ENCODE measurements at places on chromosomes 16 and 17.

DNA sequence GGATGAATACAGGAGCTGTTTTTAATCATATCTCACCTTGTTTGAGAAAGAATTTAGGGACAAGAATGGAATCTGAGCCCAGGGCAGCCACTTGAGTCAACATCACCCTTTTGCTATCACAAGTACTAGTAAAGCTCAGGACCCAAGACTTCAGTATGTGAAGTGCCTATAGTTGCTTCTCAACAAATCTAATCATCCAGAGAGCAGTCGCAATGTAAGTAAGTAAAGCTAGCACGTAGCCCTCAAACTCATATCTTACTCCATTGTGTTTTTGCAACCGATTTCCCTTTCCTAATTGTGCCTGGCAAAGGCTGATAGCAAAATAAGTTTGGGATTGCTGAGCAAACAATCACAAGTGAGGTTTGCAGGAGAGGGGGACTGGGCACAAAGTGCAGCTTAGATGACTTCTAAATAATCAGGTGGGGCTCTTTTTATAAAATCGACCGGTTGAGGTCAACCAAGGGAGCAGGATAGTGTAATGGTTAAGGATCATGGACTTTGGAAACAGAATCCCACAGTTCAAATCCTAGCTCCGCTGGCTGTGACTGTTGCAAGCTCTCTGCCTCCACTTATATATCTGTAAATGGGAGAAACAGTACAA lies 13.0 kb downstream of the TOB1 start:
- no peak for DNase-seq

- DNase-seq = no peak
Observed at GRCh38 chr16:70255574-70255973, 3.8 kb upstream of the EXOSC6 start.

DNA sequence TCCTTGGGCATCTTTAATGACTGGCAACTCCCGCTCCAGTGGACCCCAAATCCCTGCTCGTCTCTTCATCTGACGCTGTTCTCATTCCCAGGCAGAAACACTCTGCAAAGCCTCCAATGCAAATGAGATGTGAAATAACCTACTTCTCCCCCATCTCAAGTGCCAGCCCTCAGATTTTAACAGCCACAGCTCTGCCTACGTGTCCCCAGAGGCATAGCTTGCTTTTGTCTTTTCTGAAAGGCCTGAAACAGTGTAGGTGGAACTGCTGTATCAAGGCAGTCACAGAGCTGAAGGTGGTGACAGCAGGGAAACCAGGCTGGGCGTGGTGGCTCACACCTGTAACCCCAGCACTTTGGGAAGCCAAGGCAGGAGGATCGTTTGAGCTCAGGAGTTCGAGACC lies 14.7 kb downstream of the RPH3AL start:
- DNase-seq = no peak

- no peak for DNase-seq
Observed at GRCh38 chr17:79678091-79678735, 52.5 kb upstream of the ENPP7 start.

GRCh38 chr16:22077700-22078313 lies 14.5 kb upstream of the VWA3A start:
- DNase-seq = peak; percentile 66

GRCh38 chr16:81593481-81593880 lies 148.9 kb downstream of the CMIP start:
- no peak for DNase-seq

GRCh38 chr17:59367657-59368045 lies 36.2 kb downstream of the YPEL2 start:
- no peak for DNase-seq

GRCh38 chr16:75244844-75245758 lies 6.3 kb downstream of the BCAR1 start:
- no peak for DNase-seq

- DNase-seq = no peak
Observed at GRCh38 chr17:67525239-67526135, 148.4 kb downstream of the PITPNC1 start.

DNA sequence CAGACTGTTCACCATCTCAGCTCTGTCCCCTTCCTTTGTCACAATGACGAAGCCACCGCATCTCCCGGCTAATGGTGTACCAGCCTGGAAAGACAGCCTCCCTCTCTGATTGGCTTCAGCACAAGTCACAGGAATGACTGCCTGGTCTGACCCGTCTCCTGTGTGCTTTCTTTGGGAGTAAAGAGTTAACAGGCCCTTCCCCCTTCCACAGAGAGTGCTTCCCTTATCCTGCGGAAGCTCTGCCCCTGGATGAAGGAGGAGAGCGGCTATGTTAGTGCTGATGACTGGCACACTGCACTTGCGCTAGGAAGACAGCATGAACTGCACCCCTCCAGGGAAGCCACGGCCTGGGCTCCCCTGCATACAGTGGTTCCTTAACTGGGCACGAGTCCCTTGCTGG lies 11.3 kb downstream of the USB1 start:
- DNase-seq = no peak

- no peak for DNase-seq
Observed at GRCh38 chr17:30116345-30116660, 313 bp upstream of the NSRP1 start.

- no peak for DNase-seq
Observed at GRCh38 chr16:53504665-53505064, 1.7 kb upstream of the AKTIP start.

GRCh38 chr16:68910051-68910450 lies 66.7 kb downstream of the TANGO6 start:
- DNase-seq = no peak

DNA sequence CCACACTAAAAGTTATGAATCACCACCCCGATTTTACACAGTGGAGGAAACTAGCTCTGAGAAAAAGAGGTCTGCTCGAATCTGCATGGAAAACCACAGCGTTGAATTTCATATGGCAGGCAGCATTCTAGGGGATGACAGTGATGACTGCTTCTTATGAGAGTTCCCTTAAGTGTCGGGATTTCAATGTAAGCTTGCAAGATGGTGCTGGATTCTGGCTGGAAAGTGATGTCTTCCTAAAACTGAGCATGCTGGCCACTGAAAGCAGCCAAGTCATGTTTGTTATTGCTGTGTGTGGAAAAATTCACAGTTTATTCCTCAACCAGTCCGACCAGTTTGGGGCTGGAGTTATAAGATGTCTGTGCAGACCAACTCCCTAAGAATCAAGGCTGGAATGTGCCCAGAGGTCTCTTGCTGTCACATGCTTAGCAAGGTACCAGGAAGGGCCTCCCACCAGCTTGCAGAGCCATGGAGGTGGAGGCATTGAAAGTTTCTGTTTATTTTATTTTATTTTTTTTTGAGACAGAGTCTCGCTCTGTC lies 37.2 kb upstream of the GAN start:
- no peak for DNase-seq

GRCh38 chr16:63695347-63695746 lies 1426.5 kb downstream of the CDH11 start:
- no peak for DNase-seq

DNA sequence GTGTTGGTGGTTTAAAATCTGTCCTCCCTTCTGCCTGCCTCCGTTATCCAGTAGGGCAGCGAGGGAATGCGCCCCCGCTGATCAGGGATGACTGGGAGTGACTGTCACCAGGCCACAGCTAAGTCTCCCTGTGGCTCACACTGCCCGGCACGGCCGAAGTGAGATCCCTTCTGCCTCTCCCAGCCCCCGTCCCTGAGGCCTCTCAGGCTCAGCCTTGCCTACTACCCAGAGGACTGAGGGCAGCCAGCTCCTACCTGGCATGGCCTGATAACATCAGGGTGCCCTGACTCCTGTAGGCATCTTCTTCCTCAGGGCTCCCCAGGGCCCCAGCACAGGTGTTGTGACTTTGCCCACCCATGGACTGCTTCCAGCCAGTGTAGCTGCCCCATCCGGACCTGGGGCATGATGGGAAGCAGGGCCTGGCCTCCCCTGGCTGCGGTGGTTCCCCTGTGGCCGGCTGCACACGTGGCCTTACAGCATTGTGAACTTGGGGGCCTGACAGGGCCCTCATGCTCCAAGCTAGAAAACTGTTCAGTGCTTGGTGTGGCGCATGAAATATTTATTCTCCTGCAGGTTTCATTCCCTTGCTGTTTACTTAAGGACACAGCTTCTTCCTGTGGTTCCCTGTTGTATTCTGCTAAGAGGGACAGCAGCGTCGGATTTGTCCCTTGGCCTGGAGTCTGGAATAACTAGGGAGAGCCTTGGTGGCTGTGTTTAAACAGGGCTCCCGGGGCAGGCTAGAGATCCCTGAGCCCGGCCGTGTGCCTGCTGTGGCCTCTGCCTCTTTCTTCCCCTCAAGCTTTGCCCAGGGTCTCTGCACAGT lies 30.0 kb downstream of the GINS2 start:
- no peak for DNase-seq

- DNase-seq = no peak
Observed at GRCh38 chr17:77146246-77146632, 5.5 kb downstream of the SEC14L1 start.

GRCh38 chr17:43634591-43635125 lies 27.1 kb downstream of the MEOX1 start:
- DNase-seq = no peak

- no peak for DNase-seq
Observed at GRCh38 chr17:54982399-54982798, 13.8 kb downstream of the STXBP4 start.

DNA sequence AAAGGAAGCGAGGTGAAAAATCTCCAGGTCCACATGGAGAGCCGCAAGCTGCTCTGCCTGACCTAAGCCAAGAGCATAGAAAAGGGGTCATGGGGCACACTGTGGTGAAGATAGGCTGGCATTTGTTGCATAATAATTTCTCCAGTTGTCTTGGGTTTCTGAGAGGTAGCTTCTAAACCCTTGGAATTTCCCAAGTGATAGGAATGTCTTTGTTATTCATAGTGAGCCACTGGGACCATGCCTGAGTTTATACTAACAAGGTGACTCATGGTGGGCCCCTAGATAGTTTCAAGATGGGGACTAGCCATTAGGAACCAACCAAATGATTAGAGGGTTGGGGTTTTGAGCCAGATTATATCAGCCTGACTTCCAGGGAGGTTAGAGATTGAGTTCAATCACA lies 25.6 kb downstream of the SOST start:
- DNase-seq = no peak

DNA sequence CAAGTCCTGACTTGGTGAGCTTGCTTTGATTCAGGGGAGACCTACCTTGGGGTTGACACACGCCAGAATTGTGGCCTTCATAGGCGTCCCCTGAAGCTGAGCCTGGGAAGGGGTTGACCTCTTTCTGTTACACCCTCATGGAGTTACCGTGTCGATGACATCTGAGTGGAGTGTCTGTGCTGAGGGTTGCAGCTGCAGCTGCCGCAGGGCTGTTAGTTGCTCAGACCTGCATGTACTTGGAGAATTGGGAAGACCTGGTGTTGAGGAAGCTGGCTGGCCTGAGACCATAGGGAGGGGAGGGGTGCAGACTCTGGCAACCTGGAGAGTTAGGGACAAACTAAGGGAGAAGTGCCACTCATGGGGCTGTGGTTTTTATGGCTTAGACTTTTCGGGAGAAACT lies 9.6 kb downstream of the GSE1 start:
- DNase-seq = no peak

DNA sequence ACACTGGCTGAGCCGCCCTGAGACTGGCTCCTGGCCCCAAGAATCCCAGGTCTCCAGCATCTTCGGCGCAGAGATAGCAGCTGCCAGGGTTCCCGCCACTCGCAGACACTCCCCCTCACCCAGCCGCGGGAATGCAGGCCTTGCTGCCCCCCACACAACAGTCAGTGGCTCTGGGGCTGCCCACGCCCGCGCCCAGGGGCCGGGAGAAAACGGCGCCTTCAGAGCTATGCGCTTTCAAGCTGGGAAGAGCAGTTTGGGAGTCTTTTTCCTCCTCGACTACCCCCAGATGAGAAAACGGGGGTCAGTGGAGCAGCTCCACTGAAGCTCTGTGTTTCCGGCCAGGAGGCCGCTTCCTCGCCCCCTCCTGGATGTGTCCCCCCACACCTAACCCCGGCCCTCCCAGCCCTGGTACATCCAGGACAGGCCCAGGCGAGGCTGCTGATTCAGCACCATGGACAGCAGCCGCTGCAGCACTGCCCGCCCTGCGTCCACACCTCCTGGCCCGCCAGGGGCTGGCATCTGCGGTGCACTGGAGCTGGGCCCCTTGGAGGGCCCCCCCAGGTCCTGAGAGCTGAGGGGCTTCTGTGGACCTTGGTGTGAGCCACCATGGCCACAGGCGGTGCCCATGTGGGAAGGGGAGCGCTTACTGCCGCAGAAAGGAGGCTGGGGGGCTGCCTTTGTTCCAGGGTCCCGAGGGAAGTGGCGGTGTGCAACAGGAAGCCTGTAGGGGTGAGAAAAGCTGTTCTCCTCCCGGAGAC lies 35.7 kb downstream of the CACNA1H start:
- peak; percentile 40 for DNase-seq

GRCh38 chr17:34169496-34169895 lies 85.6 kb upstream of the CCL2 start:
- no peak for DNase-seq

GRCh38 chr17:614653-615546 lies 99.7 kb downstream of the VPS53 start:
- DNase-seq = no peak

DNA sequence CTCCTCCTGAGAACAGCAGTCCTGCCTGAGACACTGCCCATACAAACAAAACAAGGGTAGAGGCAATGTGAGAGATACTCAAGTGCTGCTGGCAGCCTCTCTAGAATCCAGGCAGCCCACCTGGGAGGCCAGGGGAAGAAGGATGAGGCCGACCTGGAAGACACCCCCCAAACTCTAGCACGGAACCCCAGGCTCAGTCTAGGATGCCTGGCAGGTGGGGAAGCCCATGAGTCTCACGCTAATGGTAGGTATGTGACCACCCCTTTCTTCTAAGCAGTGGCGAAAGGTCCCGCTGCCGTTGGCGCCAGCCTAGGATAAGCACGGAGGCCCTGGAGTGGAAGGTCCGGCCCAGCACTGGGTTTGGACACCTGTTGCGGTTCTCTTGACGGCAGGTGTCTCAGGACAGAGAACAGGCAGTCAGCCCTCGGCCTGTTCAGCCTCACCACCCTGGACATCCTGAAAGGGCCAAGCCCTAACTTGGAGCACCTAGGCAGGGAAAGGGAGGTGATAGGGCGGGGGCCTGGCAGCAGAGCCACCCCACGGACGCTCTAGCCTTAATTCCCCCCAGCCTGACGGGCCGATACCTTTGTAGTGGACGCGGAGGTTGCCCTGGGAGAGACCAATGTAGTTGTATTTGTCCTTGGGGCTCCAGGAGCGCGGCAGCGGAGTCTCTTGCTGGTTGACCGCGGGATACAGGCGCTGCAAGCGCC lies 487 bp downstream of the RANBP10 start:
- DNase-seq = no peak

GRCh38 chr17:57699751-57700219 lies 45.3 kb downstream of the CCDC182 start:
- DNase-seq = no peak

GRCh38 chr17:64447526-64447925 lies 1.4 kb upstream of the MILR1 start:
- DNase-seq = no peak

- no peak for DNase-seq
Observed at GRCh38 chr16:56658327-56658875, 642 bp downstream of the MT1F start.

- DNase-seq = no peak
Observed at GRCh38 chr16:9556949-9557665, 465.7 kb downstream of the HAPSTR1 start.

All from stimulated activated CD4-positive, alpha-beta T cell treated with anti-CD3 and anti-CD28 coated beads, Interleukin-1b, Interleukin-23, amount 100 ng/mL, for 4 hours (primary cell).